GM13976 (cell line): ENCODE measurements at places on chromosomes 6 and 20.

GRCh38 chr6:158718461-158719046, 68.7 kb downstream of the SYTL3 start:
- no peak for DNase-seq

DNA sequence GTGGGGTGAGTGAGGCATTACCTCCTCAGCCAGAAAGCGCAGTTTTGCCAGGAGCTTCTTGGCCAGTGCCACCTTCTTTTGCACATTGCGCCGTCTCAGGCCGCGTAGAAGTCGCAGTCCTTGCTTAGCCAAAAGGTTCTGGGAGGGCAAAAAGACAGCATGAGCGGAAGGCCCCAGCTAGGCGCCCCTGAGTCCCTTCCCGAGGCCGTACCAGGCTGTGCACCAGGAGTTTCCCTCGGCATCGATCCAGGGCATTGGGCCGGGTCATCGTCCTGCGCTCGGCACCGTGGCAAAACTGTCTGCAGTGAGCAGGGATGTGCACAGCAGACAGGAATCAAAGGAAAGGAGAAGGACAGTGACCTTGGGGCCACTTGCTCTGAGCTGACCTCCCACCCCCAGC, 20.2 kb upstream of the SPAG4 start:
- DNase-seq, result no peak

DNA sequence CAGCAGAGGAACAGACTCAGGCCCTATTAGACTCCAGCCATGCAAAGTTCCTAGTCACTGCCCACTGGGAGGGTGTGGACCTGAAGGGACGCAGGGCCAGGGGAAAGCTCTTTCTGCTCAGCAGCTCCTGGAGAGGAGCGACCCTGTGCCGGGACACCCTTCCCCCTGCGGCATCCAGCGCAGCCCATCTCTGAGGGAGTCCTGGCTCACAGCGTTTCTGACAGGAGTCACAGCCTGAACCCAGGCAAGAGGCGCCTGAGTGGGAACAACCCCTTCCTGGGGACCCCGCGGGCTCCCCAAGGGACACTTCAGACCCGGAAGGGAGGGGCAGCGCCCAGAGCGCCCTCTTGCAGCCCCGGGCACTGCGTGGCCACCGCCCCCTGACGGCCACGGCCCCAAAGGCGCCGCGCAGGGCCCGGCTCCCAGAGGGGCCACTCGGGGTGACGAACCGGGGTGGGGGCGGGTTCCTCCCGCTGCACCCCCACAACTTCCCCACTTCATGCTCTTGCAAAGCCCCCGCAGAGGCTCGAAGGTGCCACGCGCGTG, 862 bp downstream of the UCKL1 start:
- peak; percentile 77 for DNase-seq

- DNase-seq, result no peak
Observed at GRCh38 chr6:46190889-46191288, 20.1 kb upstream of the ENPP5 start.

DNA sequence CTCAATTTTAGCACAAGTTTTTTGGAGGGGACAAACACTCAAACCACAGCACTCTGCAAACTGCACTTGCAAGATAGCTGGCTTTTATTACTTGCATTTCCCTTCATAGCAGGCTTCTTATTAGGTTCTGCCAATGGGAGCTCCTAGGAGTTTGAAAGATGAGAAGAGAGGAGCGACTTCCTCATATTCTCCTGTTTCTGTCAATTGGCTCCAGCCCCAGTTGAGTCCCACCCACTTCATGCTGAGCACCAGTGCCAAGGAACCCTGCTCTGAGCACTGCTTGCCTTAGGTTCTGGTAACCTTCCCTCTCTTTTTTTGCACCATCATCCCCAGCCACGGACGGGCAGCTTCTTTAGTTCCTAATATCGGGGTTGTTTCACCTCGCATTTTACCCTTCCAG, 67.9 kb downstream of the PSMB1 start:
- DNase-seq, result no peak

DNA sequence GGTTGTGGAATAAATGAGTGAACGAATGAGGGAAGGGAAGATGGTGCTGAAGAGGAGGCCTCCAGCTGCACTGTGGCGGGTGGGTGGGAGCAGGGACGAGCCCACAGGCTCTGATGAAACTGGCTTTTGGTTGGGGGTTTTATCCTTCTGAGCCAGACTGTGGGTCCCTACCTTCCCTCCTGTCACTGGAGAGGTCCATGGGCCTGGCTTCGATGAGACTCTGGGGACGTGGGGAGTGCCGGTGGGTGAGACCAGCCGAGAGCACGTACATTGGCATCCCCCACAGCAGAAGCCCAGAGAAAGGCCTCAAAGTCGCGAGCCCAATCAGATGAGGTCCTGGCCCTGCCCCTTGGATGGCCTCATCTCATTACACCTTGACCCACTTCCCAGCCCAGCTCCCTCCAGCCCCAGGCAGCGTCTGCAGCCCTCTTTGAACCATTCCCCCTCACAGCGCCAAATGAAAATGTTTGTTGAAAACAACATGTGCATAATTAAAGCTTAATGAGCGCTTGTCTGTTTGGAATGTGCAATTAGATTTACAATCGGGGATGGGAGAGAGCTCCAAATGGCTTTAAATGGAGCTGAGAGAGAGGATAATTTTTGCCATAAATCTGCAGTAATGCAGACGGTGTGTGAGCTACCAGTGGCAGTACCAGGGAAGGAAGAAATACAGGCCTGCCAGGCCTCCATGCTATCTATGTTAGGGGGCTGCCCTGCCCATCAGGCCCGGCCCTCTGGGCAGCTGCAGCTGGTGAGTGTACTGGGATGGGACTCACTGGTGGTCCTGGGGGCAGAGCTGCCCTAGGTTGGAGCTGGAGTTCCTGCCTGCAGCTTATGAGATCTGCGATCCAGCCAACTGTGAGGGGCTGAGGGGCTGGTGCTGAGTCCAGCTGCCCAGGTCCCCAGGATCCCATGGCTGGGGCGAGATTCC, 47.2 kb downstream of the TOX2 start:
- no peak for DNase-seq

DNA sequence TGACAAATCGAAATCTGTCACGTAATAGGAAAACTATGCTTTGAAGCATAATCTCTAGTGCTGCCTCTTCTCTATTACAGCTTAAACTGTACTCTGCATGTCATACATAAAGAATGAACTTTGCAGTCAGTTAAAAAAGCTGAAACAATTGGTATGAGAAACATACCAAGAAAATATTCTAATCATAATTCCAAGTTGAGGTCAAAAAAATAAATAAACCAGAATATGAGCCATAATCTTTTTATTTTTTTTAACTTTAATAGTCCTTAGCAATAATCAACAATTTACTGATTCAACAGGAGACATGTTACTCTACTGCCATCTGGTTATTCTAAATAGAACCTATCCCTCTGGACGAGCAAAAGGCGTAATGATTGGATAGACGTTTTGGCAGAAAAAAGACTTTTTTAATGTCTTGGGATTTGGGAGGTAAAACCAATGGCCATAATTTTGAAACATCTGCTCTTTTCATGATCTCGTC, 224.4 kb upstream of the FLRT3 start:
- no peak for DNase-seq

GRCh38 chr6:168050881-168051586, 28.0 kb downstream of the FRMD1 start:
- no peak for DNase-seq

DNA sequence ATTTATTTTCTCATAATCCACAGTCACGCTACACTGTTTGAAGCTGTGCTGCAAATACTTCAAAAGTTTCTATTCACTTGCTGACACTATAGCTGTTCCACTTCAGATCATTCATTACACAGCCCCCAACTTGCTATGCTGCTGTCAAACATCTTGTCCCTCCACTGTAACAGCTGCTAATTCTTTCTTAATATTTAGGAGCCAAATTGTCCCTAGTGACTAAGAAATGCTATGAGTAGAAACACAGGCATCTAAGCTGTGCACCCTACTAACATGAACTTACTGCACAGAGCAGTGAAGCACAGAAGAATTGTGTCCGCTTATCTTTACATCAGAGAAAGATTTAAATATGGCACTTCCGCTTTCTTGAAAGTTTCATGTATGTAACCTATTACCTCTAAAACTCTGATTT, 91.3 kb downstream of the PDE10A start:
- peak; percentile 24 for DNase-seq

DNA sequence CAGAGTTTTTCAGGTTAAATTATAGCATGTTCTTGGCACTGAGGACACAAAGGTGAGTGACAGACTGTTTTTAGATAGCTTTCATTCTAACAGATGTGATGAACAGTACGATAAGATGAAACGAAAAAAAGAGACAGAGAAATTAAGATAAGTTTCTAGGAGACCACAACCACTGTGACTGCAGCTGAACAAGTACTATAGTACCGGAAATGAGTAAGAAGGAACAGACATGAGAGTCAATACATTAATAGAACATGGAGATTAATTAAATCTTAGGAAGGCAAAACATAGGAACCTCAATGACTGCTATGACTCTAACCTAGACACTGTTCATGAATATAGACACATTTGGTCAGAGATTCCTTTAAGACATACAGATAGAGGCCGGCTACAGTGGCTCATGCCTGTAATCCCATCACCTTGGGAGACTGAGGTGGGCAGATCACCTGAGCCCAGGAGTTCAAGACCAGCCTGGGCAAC, 40.2 kb downstream of the HBS1L start:
- DNase-seq, result peak; percentile 49

GRCh38 chr20:51666126-51666525, 102.1 kb downstream of the ATP9A start:
- no peak for DNase-seq

GRCh38 chr6:4023240-4023639, 55.7 kb downstream of the FAM217A start:
- no peak for DNase-seq

GRCh38 chr20:49889001-49889934, 26.1 kb downstream of the SPATA2 start:
- no peak for DNase-seq

DNA sequence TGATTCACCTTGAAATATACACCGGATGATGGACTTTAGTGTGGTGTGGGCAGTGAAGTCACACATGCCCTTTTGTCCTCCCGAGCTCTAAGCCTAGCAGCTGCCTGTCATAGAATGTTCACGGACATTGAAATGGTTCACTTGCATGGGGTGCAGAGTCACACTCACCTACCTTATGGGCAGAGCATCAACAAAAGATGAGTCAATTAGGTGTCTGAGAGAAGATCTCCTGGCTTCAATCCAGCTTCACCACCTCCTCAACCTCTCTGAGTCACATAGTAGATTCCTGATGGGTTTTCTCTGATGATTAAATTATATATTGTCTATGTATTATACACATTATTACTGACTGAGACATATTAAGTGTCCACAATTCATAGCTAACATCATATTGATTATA, 48.1 kb upstream of the HLA-E start:
- DNase-seq, result no peak

DNA sequence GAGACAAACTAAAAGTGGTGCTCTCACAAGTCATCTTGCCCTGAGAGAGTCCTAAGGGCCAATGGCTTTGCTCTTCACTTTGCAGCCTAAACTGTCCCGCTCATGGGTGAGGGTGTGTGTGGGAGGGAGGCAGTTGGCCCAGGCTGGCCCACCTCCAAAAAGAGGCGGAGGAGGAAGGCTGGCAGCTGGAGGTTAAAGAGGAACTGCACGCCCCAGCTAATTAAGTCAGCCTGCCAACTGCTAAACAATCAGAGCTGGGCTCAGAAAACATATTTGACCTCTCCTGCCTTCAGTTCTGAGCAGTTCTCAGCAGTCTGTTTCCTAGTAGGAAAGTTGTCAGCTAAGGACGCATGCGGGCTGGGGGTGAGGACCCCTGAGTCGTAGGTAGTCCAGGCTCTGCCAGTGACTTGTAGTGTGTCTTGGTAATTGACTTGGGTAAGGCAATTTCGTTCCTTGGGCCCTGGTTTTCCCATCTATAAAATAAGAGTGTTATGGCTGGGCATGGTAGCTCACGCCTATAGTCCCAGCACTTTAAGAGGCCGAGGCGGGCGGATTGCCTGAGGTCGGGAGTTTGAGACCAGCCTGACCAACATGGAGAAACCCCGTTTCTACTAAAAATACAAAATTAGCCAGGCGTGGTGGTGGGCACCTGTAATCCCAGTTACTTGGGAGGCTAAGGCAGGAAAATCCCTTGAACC, 17.0 kb downstream of the GSS start:
- DNase-seq, result no peak

- DNase-seq, result no peak
Observed at GRCh38 chr6:156866220-156867015, 89.2 kb downstream of the ARID1B start.

- DNase-seq, result no peak
Observed at GRCh38 chr6:34743625-34744293, 13.5 kb upstream of the SNRPC start.

DNA sequence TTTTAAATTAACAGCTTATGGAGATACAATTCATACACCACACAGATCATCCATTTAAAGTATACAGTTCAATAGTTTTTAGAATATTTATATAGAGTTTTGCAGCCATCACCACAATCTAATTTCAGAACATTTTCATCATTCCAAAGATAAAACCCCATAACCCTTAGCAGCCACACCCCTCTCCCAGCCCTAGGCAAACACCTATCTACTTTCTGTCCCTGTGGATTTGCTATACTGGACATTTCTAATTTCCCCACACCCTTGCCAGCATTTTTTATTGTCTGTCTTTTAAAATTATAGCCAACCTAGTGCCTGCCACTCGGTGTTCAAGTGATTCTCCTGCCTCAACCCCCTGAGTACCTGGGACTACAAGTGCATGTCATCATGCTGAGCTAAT, 23.0 kb upstream of the AKAP7 start:
- no peak for DNase-seq

- DNase-seq, result peak; percentile 93
Observed at GRCh38 chr20:57596998-57597939, 23.0 kb downstream of the ZBP1 start.

DNA sequence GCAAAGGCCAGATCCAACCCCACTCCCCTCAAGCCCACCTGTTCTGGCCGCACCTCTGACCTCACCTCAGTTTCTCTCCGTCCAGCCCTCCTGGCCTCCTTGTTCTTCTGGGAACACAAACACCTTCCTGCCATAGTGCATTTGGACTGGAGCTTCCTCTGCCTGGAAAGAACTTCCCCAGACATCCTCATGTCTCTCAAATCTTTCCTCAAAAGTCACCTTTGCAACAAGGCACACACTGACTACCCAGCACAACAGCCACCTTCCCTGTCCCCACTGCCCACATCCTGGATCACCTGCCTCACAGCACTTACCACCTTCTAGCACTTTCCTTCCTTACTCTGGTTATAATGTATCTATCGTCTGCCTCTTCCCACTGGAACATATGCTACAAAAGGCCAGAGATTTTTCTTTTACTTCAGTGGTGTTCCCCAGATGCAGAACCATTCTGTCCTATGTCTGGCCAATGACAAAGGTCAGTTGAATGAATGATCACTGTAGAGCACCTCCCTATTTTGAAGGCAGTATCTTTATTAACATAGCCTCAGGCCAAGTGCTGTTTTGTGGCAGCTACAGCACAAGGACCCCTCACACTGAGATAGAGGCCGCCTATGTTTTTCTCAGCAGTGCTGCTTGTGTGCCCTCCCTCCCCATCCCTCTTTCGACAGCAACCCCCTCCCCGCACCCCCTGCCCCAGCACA, 4.1 kb downstream of the HLA-B start:
- no peak for DNase-seq

- no peak for DNase-seq
Observed at GRCh38 chr6:89138173-89138572, 7.7 kb upstream of the PM20D2 start.
